CD4-positive, alpha-beta T cell treated with Interleukin-1 beta for 1 hour (primary cell): ENCODE measurements at places on chromosomes 2 and 18.

GRCh38 chr2:41234093-41234492 lies 782.2 kb upstream of the SLC8A1 start:
- DNase-seq: no peak

DNA sequence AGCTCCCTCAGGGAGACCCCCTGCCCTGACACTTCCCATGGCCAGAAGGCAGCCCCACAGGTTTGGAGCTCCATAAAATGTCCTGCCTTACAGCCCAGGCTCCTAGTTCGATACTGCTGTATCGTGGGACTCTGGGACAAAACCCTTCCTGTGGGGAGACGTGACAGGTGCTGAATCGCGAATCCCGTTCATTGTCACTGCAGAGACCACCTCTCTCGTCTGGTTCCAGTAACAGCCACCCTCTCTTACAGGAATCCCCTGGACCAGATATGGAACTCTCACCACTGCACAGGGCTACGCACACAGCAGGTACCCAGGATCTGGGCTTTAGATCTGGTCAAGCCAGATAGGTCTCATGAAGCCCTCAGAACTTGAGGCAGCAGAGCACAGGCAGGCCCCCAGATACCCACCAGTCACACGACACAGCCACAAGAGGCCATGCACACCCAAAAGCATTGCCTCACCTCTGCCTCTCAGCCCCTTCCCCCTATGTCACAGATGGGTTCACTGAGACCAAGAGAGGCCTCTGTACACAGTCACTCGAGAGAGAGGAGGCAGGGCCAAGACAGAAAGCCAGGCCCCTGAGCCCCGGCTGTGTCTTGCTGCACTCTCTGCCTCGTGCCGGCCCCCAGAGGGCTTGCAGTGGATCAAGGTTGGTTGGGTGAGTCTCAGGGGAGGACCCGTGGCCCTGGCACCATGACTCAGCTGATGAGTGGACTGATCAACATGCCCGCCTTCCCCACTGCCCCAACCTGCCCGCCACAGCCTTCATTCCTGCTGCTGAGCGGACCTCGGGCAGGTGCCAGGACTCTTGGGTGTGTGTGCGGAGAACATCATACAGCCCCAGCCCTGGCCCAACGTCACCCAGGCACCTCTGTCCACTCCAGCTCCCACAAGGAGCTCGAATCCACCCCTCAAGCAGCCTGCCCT lies 7.6 kb downstream of the SDC1 start:
- no peak for DNase-seq

DNA sequence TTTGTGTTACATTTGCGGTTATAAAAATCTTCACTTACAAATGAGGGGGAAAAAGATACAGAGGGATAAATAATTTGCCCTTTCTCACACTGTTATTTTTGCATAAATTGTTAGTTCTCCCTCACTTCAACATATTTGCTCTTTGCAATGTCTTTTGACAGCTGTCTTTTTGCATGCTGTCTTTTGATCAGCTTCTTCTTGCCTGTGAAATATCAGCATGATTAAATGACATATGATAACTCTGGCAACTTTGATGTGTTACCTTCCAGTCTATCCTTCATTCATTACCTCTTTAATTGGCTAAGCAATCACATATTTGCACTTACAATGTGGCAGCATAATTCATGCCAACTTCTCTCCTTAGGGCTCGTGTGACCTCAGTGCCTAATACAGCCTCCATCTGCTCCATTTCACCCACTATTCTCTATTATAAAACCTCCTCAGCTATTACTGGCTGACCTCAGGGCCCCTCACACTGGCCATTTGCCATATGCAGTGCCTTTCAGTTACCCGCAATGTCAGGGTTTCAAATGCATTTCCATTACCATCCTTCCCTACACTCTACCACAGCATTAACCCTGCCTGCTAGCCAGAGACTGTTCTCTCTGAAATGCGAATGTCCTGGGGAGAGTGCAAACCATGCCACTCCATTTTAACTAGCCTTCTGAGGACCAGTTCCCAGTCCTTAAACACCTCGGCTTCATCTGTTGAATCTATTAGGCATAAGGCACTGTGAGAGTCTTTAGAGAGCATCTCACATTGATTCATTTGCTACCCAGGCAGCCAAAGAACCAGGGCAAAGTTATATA lies 1056.6 kb upstream of the CHAC2 start:
- DNase-seq: no peak

DNA sequence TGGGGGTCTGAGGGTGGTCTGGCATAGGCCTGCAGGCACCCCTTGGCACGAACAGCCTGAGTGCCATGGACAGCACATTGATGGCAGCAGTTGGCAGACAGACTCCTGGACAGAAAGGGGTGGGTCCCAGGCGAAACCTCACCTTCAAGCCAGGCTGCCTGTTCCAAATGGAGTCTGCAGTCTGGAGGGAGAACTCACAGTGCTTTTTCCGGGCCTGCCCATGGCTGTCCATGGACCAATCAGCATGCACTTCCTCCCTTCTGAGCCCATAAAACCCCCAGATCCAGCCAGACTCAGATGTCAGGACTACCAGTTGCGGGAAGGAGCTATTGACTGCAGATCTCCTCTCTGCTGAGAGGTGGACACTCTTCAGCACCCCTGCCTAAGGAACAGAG lies 694.6 kb upstream of the ACVR2A start:
- no peak for DNase-seq

DNA sequence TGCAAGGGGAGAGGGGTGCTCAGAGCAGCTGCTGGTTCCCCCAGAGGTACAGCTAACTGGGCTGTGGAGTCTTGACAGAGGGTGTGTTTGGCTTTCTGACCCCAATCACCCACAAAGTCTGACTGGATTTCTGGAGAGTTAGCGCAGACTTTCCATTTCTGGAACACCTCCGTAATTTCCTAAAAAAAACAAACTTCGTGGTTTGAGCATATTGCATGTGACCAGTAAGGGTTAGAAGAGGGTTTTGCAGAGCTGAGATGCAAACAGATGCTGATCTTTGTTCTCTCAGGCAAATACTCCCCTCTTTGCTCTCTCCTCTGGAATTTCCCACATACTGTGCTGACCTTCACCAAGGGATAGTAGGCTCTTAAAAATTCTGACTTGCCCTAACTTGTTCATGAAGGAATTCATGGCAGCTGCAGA lies 44.5 kb upstream of the TMEM247 start:
- DNase-seq: no peak

GRCh38 chr2:181203916-181204315 lies 223.5 kb downstream of the UBE2E3 start:
- DNase-seq: no peak

GRCh38 chr2:214158851-214159250 lies 252.0 kb upstream of the VWC2L start:
- DNase-seq: no peak

DNA sequence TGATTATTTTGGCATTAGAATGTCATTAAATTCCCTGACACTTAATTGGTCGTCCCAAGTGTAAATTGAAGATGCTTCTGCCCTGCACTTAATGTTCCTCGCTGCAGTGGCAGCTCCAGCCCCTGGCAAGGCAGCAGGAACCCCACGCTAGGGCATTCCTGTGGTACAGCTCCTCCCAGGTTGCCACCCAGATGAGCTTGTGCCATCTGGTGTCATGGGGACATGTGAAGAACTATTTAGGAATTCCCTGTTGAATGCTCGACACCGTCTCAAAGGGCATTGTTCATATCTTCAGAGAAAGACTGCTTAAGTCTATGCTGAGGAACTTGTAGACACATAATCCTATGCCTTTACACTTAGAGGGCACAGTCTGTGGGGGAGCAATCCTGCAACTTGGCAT lies 38.9 kb downstream of the BCL2L11 start:
- no peak for DNase-seq

GRCh38 chr2:239109041-239109927 lies 261.4 kb downstream of the TWIST2 start:
- no peak for DNase-seq

- no peak for DNase-seq
Measured at GRCh38 chr2:64469261-64469660, 15.3 kb downstream of the LGALSL start.

GRCh38 chr2:136310005-136310495 lies 192.1 kb upstream of the CXCR4 start:
- DNase-seq: no peak

DNA sequence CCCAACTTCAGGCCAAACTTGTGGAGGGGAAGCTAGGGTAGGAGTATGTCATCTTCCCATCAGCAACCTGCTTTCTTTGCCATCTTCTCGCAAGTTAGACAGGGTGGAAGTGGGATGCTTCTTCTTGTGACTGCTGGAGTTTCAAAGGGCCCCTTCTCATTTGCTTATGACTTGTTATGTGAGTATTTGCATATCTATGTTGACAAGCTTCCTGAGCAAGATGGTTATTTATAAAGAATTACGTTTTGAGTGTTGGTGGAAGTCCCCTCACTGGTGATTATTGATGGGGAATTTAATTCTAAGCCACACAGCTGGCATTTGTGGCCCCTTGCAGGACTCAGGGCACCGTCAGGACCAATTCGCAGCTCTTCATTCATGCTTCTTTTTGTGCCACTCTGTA lies 791.0 kb downstream of the LRRTM4 start:
- no peak for DNase-seq

DNA sequence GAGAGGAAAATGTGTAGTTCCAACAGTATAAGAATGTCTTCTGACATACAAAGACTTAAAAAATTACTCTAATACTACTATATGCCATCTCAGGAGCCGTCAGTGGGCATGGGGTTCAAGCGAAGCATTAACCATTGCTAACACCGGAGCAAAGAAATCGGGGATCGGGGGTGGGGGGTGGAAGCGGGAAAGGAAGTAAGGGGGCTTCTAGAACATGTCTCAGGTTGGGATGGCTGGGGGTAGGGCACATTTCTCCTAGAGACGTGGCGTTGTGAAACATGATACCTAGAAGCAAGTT lies 702 bp downstream of the LMAN1 start:
- DNase-seq: no peak

GRCh38 chr2:98583816-98584618 lies 24.3 kb downstream of the COA5 start:
- no peak for DNase-seq

DNA sequence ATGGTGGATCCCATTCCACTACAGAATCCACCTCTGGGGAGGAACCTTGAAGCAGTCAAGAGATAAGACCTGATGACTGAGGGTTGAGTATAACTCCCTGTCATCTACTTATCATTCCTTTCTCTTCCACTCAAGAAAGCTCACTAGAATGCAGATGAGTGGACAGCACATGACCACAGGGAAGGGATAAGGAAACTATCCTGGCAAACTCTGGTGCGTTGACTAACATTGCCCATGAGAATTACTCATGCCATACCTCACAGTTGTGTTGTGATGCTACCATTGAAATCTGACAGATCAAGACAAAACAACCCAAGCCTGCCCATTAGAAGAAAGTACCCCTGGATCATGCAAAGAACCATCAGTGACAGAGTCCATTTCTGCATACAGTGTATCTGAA lies 26.5 kb downstream of the SLC16A14 start:
- DNase-seq: no peak

GRCh38 chr18:2143636-2144035 lies 427.7 kb downstream of the METTL4 start:
- DNase-seq: no peak

DNA sequence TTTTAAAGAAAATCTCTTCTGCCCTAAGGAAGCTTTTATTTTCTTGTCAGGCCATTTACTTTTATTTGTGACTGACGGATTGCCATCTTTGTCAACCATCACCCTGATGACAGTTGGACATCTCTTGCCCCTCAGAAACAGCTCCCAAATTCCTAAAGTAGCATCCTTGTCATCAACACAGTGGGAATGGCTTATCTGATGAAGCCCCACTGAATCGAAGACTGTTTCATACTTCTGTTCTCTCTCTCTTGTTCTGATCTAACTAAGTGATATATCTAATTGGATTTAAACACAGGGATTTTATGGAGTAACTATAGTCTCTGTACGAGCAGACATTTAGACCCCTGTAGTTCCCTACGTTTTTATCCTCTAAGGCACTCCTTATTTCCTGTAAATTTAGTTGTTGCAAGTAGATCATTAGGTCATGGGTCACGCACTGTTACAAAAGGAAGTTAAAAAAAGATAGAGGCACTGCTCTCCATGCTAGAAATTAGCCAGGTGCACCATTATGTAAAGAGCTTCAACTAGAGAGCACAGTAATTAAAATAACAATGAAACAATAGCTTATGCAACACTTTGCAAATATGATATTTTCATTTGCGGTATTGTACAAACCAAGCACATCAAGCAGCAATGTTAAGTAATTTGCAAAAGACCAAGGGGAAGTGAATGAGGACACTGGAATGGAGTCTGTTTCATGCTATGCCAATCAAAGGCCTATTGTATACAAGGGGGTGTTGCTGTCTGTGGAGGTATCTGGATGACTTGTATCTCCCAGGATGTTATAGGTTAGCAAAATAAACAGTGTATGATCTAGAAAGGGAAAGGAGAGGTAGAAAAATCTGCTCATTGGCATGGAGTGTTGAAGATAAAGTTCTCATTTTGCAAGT lies 284.7 kb downstream of the LRRTM1 start:
- DNase-seq: no peak

DNA sequence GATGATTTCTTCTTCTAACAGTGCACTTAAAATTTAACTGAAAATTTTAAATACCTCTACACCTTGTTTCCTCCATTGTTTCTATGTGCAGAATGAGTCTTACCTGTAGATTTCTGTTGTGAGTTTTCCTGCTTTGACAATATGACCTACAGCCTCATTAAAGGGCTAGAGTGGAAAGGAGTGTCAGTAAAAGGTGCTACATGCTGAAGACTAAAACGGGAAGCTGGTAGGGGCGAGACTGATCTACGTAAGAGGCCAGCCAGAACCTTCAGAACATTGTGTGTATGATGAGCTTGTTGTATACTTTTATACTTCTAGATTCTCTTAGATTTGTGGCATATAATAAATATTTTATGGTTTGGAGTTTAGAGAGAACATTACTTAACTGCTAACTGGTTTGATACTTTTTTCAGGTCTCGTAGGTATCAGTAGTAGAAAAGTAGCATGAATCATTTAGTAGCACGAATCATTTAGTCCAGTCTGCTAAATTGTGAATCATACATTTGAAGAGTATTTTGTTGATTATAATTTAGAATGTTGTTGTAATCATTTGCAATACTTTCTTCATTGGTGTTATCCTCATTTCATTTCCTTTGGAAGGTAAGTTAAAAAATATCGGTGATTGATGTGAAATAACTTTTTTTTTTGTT lies 14.3 kb downstream of the INSIG2 start:
- no peak for DNase-seq

GRCh38 chr18:23302511-23302850 lies 150.6 kb upstream of the RIOK3 start:
- no peak for DNase-seq

GRCh38 chr2:147420517-147420916 lies 424.3 kb upstream of the ACVR2A start:
- DNase-seq: no peak

GRCh38 chr2:156562124-156562523 lies 125.9 kb downstream of the GPD2 start:
- no peak for DNase-seq

- no peak for DNase-seq
Measured at GRCh38 chr2:241010531-241011295, 12.3 kb downstream of the SNED1 start.

GRCh38 chr2:55965966-55966365 lies 42.4 kb upstream of the EFEMP1 start:
- no peak for DNase-seq

- no peak for DNase-seq
Measured at GRCh38 chr18:7821784-7822183, 254.7 kb downstream of the PTPRM start.

- DNase-seq: no peak
Measured at GRCh38 chr2:235283246-235283645, 210.6 kb upstream of the AGAP1 start.
